ENCODE measurements at places on chromosomes 11 and 22.
A peak's percentile ranks its signal among the peaks of the same experiment; 100 is the strongest.

GRCh38 chr11:93248602-93249001 lies 50.8 kb upstream of the SLC36A4 start:
- DNase-seq = no peak

DNA sequence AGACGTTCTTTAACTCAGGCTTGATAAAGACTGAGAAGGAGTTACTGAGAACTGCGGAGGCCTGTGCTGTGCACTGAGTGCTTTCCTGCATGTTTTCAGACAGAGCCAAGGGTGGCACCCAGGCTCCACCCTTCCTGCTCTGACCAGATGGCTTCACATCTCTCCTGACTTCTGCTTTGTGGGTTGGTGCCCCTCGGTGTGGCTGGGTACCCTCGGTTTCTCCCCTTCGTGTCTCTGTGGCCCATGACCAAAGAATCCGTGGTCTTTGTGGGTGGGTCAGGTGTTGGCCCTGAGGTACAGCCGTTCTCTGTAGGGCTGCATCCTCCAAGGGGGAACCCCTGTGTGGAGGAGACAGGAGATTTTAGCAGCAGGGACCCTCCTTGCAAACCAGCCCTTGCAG lies 34.3 kb downstream of the GRIK4 start:
- DNase-seq = no peak

DNA sequence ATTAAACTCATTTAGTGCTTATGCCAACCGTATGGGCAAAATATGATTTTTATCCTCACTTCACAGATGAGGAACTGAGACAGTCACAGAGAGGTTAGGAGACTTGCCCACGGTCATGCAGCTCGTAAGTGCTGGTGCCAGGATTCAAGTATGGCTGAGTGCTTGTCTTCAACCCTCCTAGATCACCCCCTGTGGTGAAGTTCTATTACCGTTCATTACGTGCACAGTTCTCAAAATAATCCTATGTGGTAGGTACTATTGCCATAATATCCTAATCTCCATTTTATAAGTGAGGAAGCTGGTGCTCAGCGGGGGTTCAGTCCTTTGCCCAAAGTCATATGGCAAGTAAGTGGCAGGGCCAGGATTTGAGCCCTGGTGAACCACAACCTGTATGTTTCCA lies 1.5 kb downstream of the MIEF1 start:
- no peak for DNase-seq

DNA sequence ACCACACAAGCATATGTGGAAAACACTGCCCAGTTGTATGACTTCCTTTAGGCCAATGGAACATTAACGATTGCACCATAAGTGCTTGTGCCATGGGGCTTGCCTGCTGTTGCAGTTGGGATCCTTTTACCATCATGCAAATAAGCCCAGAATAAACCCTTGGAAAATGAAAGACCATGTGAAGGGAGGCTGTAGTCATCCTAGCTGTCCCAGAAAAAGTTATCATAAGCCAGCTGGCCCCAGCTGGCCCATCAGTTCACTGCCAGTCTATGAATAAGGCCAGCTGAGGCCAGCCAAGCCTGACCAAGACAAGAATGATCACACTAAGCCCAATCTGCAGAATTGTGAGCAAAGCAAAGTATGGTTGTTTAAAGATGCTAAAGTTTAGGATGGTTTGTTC lies 253.9 kb upstream of the ARHGAP20 start:
- DNase-seq = no peak

DNA sequence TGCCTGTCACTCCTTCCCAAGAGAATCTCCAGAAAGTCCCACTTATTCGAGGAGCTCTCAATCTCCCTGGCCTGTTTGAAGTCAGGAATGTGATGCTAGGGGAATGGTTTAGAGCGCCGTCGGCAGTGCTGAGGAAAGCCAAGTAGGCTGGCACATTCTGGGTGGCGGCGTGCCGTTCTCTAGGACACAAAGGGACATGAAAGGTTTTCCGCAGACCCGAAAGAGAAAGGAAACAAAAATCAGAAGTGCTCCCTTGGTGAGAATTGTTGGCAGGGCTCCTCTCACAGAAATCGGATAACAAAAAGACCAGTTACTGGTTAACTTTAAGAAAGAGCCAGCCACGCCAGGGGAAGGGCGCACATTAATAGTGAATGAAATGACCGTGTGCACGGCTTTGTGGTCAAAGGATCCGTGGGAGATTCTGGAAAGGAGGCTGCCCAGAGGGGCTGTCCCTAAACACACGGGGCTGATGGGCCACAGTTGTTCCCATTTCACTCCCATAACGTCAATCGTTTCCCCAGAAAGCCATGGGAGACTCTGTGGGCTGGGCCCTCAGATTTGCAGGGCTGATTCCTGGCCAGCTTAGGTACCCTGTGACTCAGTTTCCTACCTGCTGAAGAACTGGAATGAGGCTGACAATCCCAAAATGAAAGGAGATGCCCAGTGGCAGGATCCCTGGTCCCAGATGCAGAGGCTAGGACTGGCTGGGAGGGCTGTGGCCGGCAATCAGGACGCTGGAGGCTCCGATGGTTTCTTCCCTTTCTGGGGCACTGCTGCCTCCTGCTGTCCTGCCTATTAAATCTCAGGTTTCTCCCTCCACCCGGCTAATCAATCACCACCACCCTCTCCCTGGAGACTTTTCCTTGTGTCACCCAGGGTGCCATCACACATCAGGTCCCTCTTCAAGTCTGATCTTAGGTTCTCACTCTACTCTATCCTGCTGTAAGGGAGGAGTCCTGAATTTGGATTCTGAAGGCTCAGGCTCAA lies 82.3 kb downstream of the RCN1 start:
- peak; percentile 54 for DNase-seq

- no peak for DNase-seq
Measured at GRCh38 chr22:22042009-22042408, 59.4 kb upstream of the TOP3B start.
